ENCODE measurements at places on chromosomes 5 and 9. TPM values are rescaled to one million over a fixed set of nuclear protein-coding genes. Genes with fewer than 3 reads are reported as not detected.

Gene FAM174A
- 14.5 TPM for total RNA-seq

Gene OLFM1
- total RNA-seq, result 40.7 TPM

Gene MED27
- 15.9 TPM for total RNA-seq

Gene SMIM33
- total RNA-seq, result not detected

Gene LHX6
- 11.5 TPM for total RNA-seq

Gene ZNG1A
- 33.6 TPM for total RNA-seq

Gene ADGRD2
- total RNA-seq, result not detected

Gene SHISAL2B
- total RNA-seq, result not detected

Gene FOXD4L6
- total RNA-seq, result not detected

Gene KCNN2
- 0.71 TPM for total RNA-seq
